ENCODE measurements at places on chromosomes 2 and 18.

DNA sequence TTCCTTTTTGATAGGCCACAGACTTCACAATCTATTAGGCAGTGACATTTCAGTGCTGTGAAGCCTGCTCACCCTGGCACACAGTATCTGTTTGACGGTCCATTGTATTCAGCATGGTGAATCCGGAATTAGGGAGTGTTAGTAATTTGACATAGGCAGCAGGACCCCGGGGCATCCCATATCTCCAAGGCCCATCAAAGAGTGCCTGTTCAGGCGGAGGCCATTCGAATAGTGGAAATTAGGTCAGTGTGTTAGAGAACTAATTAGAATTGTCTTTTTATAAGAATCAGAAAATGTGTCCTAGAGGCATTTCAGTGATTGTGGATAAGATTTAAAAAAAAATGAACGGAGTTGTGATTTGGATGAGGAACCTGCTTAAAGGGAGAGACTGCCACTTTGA, 818.8 kb upstream of the SOX11 start:
- no peak for DNase-seq

DNA sequence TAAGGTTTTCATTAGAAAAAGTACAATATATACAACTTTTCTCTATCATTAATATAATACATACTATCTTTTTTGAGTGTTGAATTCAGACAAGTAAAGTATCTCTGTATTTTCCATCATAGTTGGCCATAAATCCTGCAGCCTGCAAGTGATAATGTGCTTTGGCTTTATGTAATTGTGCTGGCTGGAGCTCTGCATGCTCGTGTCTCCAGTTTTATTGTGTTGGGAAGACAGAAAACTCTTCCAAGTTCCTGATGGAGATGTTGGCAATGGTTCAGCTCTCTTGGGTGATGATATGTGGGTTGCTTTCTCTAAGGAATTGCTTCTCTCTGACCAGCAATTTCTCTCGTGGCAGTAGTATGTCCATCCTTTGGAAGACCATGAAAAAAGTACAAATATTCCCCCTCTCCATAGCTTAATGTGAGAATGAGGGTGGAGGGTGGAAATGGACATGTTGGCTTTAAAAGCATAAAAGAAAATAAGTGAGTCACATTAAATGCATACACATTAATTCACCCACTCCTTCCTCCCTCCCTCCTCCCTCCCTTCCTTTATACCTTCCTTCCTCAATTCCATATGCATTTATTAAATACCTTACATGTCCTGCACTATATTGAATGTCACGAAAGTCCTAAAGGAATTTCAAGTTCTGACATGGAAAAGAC, 344.2 kb downstream of the MTX2 start:
- DNase-seq = no peak

GRCh38 chr18:49494660-49495059, 7.6 kb upstream of the C18orf32 start:
- no peak for DNase-seq

DNA sequence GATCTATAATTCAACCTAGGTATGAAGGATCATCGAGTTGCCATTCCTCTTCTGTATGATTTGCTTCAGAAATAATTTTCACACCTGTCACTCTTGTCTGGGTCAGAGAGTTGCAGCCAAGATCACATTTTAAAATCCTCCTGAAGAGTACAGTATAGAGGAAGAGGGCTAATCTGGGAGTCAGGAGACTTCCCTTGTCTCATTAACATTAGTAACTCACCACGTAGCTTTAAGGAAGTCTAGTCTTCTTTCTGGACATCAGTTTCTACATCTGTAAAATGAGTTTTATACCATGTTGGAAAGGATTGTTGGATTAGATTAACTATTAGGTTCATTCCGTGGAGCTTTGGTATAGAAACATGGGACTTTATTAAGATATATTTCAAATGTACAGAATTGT, 109.4 kb downstream of the TDRD15 start:
- no peak for DNase-seq

DNA sequence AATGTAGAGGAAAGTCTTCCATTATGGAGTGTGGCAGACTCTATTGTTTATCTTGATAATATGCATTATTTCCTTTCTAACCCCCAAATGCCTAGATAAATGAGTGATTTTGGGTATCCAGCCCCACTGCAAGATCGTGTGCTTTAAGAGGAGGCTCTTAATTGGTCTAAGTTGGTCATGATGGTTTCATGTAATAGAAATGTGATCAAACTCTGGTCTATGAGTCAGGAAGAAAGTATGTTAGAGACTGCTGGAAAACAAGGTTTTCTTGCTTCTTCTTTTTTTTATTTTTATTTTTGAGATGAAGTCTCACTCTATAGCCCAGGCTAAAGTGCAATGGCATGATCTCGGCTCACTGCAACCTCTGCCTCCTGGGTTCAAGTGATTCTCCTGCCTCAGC, 344.5 kb upstream of the TNP1 start:
- no peak for DNase-seq

DNA sequence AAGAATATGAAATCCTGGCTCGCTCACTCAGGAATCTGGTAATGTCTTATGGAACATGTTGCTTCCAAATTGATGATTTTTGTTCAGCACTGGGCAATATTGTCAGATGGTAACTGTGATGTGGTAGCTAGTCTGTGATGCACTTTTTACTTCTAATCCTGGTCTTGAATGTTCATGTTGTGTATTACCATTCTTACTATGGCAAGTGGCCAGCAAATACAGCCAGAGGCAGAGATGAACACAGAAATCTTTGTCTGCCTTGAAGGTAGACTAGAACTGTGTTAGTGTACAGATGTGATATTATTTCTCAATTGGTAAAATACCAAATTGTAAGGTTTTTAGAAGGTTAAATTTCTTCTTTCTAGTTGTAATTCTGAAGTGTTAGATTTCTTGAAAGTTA, 83.3 kb downstream of the UBE2E3 start:
- no peak for DNase-seq

DNA sequence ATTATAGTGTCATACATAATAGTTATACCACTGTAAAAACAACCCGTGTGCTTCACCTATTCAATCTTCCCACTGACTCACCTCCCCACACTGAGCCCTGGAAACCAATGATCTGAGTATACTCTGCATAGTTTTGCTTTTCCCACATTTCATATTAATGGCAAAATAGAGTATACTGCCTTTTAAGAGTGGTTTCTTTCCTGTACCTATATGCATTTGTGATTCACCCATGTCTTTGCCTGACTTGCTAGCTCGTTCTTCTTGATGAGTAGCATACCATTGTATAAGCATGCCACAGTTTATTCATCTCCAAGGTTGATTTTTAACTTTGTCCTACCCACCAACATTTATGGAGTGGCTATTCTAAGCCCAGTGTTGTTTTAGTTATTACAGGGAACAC, 686.4 kb downstream of the PLCL1 start:
- no peak for DNase-seq

DNA sequence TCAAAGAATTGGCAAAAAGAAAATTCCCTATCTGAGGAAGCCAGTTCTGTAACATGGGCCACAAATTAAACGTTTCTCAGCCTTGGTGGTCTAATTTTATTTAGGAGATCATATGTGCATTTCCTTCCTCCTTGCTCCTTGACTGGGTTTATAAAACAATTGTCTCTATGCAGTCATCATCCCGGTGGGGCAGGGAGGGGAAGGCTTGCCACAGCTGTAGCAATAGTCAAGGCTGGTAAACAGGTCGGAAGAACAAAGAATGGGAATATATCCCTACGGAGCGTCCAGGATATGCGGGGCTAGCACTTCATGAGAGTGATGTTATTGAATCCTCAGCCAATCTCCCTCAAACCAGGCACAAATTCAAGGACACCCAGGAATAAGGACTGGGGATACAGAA, 143.8 kb downstream of the RNF152 start:
- DNase-seq = no peak

DNA sequence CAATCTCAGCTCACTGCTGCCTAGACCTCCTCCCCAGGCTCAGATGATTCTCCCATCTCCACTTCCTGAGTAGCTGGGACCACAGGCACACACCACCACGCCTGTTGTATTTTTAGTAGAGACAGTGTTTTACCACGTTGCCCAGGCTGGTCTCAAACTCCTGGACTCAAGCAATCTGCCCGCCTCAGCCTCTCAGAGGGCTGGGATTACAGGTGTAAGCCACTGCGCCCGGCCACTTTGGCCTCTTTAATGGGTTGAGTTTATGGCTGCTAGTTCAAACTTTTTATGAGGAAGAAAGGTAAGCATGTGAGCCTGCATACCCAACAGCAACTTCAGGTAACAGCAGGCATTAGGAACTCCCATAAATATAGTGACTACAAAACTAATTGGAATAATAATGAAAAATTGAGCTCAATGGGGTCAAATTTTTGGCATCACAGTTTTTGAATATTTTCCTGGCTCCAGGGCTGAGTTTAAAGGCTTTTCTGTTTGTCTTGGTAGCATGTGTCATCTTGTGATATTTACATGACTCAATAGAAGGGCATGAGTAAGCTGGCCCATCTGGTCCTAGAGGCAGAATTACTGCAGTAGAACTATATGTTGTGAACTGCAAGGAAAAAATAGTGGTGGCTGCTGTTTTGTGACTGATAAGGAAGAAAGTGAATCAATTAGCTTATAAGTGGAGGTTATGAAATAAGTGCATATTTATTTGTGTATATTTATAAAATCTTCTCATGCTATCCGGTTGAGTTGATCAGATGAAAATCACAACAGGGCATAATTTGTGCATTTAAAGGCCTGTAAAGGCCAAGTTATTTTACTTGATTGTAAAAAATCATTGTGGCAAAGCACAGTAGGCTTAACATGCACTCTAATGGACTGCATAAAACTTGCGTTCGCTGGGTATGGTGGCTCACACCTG, 24.8 kb downstream of the GALM start:
- DNase-seq = peak; percentile 45

GRCh38 chr2:101587251-101587650, 110.3 kb upstream of the MAP4K4 start:
- no peak for DNase-seq

DNA sequence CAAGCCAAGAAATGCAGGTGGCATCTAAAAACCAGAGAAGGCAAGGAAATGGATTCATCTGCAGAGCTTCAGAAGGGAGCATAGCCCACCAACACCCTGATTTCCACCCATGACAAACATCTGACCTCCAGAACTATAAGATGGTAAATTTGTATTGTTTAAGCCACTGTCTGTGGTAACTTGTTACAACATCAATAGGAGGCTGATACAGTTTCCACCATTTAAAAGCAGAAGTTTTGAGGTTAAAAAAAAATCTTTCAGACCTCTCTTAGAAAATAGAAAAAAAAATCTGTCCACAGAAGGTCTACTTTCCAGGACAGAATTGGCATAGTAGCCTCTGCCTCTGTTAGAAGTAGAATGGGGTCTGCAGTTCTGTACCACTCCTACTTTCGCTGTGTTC, 37.2 kb downstream of the SLC40A1 start:
- DNase-seq = no peak

DNA sequence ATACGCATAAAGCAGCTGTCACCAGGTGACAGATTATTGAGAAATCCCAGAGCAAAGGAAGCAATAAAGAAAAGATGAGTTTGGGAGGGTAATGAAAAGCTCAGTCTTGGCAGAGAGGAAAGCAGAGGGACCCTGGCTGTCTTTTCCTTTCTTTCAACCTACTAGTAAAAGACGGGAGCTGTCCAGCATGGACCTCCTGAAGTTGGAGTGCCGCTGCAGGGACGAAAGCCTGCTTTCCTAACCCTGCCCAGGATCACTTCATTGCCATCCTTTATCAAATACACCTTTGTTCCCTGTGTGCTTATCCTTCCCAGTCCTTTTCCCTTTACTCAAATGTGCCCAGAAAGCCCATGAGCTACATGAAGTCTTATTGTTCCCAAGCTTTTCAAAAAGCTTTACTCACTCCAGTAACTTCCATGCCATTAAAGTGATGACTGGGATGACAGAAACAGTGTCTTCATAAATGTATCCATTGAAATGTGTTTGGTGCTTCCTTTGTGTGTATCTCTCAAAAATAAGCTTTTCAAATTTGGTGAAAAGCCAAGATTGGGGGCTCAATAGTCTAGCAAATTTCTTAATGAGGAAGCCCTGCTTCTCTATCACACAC, 3.7 kb upstream of the SPR start:
- no peak for DNase-seq

DNA sequence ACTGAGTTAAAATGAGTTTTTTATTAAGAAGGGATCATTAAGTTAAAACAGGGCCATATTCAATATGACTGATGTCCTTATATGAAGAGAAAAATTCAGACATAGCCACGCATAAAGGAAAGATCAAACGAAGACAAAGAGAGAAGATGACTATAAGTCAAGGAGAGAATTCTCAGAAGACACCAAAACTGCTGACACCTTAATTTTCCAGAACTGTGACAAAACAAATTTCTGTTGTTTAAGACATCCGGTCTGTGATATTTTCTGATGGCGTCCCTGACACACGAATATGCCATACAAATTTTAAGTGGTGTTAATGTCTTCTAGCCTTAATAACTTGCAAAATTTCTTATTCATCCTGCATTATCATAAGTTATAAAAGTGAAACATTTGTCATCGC, 1325.2 kb upstream of the DDX18 start:
- DNase-seq = no peak

GRCh38 chr2:60550178-60550983, 3.1 kb downstream of the BCL11A start:
- peak; percentile 87 for DNase-seq

- DNase-seq = no peak
Observed at GRCh38 chr18:50466634-50467033, 91.8 kb downstream of the SKA1 start.

DNA sequence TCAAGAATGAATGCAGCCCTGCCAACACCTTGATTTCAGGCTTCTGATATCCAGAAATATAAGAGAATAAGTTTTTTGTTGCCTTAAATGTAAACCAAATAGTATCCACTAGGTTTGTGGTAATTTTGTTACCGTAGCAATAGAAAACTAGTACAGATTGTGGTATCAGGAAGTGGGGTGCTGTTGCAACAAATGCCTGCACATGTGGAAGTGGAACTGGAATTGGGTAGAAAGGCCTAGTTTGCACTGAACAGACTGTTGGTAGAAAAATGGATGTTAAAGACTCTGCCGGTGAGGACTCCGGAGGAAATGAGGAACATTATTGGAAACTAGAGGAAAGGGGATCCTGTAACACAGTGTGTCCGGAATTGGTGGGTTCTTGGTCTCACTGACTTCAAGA, 145.8 kb upstream of the MGAT5 start:
- DNase-seq = no peak

- DNase-seq = no peak
Observed at GRCh38 chr2:75221862-75222261, 22.5 kb upstream of the TACR1 start.

- no peak for DNase-seq
Observed at GRCh38 chr18:48321536-48321935, 87.6 kb downstream of the ZBTB7C start.

- no peak for DNase-seq
Observed at GRCh38 chr2:101830146-101830545, 132.6 kb downstream of the MAP4K4 start.

GRCh38 chr2:51448911-51449310, 417.0 kb upstream of the NRXN1 start:
- no peak for DNase-seq

DNA sequence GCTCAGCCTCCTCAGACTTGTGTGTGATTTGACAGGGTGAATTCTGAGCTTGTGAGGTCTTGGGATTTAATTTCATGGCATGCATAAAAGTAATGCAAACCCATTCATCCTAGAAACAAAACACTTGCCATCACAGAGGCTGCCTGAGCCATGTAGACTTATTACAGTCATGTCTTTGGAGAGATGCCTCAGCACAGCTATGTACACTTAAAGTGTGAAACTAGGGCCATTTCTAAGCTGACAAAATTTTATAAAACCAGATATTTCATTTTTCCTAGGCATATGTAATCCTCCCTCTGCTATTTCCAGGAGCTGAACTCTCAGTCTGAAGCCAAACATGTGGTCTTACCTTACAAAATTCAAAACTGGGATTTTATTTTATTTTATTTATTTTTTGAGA, 322.2 kb upstream of the SPHKAP start:
- no peak for DNase-seq

GRCh38 chr2:4972472-4972871, 719.7 kb upstream of the SOX11 start:
- no peak for DNase-seq

Data from NCI-H2171 treated with DMSO at 0.1 percent for 48 hours (cell line).